Stimulated activated CD4-positive, alpha-beta T cell treated with anti-CD3 and anti-CD28 coated beads, Interleukin-2, amount 100 ng/mL, for 24 hours (primary cell): ENCODE measurements at places on chromosomes 12 and 14.

DNA sequence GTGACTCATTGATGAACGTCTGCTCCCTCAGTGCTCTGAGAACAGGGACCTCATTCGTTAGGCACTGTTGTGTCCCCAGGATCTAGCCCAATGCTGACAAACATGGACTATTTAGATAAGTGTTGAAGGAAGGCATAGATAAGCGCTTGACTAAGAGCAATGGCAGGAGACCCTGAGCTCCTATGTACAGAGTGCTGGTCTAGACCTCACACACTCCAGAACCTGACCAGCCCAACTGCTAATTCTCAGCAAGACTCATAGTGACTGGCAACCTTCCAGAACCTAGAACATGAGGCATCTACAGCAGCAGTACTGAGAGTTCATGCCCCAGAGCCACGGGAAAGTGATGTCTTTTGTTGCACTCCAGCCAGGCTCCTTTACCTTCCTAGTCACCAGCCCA, 69.2 kb downstream of the CRACR2A start:
- no peak for DNase-seq

- DNase-seq: no peak
Measured at GRCh38 chr14:61343471-61343870, 22.1 kb downstream of the PRKCH start.

DNA sequence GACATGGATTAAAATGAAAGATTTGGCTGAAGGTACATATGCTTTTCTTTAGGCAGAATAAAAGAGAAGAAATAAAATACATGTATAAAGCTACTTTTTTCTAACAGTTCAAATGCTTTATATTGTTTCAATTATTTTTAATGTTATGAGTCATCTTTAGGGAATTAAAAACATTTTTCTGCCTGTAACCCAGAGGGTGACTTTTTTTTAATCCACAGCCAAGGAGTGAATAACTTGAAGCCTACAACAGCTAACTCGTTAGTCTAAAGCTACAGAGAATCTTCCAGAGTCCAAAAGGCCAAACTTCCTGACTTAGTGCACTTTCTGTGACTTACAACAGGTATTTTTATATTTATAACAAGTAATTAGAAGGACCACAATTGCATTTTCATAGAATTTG, 151.6 kb downstream of the SEC23A start:
- no peak for DNase-seq

DNA sequence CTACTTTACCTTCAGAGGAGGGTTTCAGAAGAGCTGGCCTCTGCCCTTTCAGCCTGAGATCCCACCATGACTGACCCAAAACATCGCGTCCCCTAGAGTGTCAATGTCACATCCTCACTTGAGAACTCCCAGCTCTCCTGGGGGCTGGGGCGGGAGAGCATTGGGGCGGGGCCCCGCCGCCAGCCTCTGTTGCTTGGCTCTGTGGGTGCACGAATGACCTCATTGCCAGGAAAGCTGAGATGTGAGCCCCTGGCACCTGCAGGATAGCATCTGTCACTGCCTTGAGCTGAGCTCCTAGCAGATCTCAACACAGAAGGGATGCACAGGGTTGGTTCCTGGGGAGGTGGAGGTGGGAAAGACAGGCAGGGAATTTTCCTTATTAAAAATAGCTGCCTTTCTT, 20.6 kb upstream of the MYL2 start:
- no peak for DNase-seq

DNA sequence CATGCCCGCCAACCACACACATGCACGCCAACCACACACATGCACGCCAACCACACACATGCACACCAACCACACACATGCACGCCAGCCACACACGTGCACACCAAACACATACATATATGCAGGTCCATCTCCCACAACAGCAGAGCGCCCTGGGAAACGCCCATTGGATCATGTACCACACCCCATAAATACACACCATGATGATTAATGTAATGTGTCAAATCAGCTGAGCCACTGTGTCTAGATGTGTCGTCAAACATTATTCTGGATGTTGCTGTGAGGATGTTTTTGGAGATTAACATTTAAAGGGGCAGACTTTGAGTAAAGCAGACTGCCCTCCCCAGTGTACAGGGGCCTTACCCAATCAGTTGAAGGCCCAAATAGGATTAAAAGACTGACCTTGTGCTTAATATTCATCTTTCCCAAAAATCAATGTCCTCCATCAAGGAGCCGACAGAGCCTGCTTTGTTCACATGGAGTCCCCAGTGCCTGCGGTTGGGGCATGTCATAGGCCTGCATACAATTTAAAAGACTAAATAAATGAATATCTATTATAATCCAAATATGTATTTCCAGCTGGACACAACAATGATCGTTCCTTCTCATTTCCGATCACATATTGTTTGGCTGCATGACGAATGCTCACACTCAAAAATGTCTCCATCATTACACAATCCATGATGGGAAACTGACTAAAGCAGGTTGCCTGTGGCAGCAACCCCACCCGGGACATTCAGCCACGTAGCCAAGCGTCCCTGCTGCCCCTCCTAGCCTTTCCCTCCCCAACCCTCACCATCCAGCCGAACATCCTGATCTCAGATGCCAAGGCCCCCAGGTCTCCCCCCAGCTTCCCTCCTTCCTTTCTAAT, 23.2 kb upstream of the BDKRB2 start:
- no peak for DNase-seq

- DNase-seq: no peak
Measured at GRCh38 chr14:55777877-55778276, 197.9 kb downstream of the KTN1 start.

DNA sequence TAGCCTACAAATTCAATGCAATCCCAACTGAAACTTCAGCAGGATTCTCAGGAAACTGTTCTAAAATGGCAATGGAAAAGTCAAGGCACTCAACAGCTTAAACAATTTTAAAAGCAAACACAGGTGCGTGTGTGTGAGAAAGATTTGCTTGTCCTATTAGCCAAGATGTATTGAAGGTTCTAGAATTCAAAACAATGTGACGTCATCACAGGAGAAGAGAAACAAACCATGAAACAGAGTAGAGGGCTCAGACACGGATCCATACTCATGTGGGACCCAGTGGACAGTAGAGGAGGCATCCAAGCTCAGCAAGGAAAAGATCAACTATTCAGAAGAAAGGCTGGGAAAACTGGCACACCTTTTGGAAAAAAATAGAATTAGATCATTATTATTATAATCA, 152.8 kb upstream of the DHRS4 start:
- DNase-seq: no peak

GRCh38 chr14:50619569-50620141, 48.5 kb downstream of the SAV1 start:
- DNase-seq: no peak

DNA sequence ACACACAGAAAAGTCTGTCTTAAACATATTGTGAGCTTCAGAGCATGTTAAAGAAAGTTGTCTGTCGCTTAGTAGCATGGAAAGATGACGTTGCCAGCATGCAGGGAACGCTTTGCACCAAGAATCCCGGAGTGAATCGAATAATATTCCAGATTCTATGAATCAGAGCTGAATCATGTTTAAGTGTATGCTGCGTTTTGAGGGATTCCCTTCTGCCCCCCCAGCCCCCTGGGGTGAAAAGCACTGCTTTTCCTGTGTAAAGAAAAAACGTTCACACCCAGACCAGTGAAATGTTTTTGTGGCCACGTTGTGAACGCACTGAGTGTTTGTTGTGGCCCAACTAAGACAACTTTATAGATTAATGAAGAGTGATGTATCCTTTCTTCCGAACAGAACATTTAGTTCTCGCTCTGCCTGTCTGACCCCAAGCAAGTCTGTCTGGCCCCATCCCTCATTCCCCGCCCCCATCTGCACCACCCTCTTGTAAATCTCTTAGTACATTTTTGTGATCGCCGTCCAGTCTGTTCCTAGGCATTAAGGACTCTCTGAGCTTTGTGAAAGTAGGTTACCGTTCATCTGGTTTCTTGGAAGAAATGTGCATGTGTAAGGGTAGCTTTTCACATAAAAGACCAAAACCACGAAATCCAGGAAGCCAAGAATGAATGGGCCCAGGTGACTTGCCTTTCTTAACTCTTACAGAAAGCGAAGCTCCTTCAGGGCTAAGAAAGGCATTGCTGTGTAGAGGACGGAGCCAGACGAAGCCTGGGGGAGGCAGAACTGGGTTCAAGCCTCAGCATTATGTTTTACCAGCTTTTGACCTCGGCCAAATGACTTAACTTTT, 103.0 kb downstream of the SAMD4A start:
- DNase-seq: no peak

GRCh38 chr12:30896461-30896860, 30.1 kb upstream of the TSPAN11 start:
- DNase-seq: no peak

GRCh38 chr14:89624500-89625156, 207.6 kb upstream of the FOXN3 start:
- DNase-seq: no peak
